ENCODE measurements at places on chromosomes 3 and 15.

- DNase-seq: no peak
Observed at GRCh38 chr3:105618556-105618955, 250.3 kb downstream of the CBLB start.

DNA sequence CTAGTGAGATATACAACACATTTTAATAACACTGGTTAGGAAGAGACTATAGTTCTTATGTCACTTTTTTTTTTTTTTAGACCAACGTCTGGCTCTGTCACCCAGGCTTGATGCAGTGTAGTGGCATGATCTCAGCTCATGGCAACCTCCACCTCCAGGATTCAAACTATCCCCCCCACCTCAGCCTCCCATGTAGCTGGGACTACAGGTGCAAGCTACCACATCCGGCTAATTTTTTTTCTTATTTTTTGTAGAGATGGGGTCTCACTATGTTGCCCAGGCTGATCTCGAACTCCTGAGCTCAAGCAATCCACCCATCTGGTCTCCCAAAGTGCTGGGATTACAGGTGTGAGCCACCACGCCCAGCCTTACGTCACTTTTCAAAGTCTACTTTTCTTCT lies 100.8 kb downstream of the FOXP1 start:
- no peak for DNase-seq

GRCh38 chr3:21750080-21750696 lies 822 bp downstream of the ZNF385D start:
- DNase-seq: no peak

- DNase-seq: no peak
Observed at GRCh38 chr15:47707391-47707790, 9.9 kb upstream of the SEMA6D start.

DNA sequence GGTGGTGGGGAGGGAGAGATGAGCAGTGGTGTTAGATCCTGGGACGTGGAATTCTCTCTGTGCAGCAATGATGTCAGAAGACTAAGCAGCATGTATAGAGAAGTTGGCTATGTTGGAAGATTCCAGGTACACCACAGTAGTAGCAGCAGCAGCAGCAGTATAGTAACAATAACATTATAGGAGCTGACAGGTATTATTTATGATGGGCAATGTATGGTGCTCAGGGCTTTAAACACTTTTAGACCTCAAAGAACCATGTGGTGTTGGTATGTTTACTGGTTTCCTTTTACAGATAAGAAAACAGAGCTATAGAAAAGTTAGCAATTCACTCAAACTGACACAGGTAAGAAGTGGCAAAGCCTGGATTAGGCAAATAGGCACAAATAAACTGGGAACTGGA lies 103.9 kb downstream of the CCNL1 start:
- DNase-seq: no peak

DNA sequence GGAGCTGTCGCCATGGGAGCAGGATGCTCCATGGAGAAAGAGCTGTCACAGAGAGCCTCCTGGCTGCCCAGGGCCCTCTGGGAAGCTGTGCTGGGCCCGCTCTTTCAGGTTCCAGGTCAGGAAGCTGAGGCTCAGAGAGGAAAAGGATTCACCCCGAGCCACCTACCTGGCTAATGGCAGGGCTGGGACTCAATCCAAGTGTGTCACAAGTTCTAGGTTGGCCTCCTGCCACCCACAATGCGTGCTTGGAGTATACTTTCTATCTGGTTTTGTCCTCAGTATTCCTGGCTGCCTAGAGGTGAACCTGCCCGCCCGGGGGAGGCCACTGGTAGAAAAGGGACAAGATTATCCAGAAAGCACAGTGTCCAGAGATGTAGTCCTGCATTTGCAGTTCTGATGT lies 23.6 kb downstream of the FAH start:
- no peak for DNase-seq

DNA sequence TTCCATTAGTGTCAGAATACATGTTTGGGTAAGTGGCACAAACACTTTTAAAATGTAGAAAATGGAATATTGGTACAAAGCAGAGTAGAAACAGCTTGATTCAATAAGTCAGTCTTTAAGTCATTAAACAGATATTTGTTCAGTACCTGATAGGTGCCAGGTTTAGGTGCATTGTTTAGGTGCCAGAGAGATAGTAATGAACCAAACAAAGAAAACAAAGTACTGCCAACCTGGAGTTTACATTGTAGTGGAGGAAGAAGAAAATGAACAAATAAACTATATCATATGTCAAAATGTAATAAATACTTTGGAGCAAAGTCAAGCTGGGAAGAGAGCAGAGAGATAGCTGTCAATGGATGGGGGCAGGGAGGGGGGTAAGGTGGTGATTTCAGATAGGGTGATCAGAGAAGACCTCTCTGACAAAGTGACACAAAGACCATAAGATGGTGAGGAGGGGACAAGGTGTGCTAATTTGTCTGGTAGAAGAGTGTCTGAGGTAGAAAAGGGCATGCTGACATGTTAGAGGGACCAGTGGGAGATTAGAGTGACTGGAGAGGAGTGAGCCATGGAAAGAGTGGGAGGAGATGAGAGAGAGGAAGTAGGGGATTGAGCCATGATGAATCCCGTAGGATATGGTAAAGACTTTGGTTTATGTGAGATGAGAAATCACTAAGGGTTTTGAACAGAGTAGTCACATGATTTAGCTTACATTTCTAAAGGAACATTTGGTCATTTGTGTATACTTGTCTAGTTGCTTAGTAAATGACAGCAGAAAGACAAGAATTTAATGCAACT lies 128.2 kb downstream of the UBE2E2 start:
- no peak for DNase-seq

DNA sequence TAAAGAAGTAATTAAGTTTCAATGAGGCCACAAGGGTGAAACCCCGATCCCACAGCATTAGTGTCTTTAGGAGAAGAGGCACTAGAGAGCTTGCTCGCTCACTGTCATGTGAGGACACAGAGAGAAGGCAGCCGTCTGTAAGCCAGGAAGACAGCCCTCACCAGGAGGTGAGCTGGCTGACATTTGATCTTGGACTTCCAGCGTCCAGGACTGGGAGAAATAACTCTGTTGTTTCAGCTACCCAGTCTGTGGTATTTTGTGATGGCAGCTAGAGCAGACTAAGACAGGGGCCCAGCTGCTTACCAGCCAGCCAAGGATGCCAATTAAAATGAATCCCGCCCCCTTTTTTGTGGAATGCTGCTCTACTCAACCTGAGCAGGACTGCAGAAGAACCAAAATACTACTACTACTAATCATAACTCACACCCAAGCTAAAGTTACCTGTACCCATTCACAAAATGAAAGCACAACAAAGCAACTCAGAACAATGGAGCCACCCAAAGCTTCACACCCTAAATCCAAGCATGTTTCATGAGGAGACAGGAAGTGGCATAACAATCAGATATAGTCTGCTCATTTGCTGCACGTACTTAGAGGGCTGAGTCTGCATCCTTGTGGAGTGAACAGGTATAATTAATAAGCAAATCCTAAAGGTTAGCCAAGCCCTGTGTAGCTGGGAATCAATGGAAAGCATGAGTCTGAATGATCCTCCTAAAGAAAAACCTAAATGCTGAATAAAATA lies 35.6 kb upstream of the RHCG start:
- DNase-seq: no peak

DNA sequence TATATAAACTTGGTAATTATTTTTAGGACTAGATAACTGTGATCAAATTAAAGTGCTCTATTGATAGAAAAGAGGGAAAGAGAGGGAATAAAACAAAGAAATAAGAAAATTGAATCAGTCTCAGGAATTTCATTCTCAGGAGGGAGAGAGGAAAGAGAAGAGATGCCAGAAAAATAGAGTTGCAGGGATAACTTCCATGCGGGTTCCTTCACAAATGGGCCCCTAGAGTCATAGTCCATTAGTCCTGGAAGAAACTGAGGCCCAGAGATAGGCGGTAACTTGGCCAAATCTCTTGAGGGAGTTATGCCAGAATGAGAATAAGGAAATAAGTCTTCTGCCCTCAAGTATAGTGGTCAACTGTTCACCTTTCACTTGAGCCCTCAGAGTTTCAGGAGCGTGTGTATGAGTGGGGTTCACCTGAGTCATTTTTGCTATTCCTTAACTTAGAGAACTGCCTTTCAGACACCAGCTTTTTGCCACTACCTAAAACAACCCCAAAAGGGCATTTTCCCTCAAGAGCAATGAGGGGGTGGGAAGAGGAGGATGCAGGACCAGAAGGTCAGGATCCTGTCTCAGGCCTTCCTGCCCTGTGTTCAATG lies 192.6 kb downstream of the MEX3B start:
- DNase-seq: no peak

GRCh38 chr3:165359005-165359404 lies 162.8 kb upstream of the SLITRK3 start:
- DNase-seq: no peak

DNA sequence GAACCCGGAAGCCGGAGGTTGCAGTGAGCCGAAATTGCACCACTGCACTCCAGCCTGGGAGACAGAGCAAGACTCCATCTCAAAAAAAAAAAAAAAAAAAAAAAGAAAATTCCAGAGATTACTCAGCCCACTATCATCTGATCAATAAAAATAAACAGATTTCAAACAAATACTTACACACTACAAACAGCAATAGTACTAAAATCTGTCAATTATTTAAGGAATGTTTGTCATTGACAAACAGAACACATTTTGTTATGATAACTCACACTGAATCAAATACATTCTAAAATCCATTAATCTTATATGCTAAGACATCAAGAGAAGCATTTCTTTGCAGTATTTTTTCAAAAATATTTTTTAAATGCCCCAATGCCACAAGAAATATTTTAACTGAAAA lies 7.6 kb downstream of the MYO9A start:
- DNase-seq: no peak

- no peak for DNase-seq
Observed at GRCh38 chr15:97502038-97502437, 458.5 kb upstream of the ARRDC4 start.

DNA sequence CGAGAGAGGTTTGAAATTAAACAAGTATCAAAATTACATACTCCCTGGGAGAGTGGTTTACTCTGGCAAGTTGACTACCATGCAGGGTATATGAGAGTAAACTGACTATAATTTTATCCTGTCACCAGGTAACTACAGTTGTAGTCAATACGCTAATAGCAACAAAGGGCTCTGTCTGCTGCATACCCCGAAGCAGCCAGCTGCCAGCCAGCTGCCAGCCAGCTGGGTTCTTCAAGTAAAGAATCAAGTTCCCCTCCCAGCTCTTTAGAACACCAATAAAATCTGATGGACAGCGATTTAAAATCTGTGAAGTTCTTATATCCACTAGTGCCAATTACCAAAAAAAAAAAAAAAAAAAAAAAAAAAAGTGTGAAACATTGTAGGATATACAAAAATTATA lies 417.7 kb upstream of the CFAP20DC start:
- no peak for DNase-seq

GRCh38 chr15:88810446-88810845 lies 7.2 kb downstream of the ACAN start:
- no peak for DNase-seq

GRCh38 chr15:65165875-65166274 lies 19.3 kb downstream of the CLPX start:
- no peak for DNase-seq

DNA sequence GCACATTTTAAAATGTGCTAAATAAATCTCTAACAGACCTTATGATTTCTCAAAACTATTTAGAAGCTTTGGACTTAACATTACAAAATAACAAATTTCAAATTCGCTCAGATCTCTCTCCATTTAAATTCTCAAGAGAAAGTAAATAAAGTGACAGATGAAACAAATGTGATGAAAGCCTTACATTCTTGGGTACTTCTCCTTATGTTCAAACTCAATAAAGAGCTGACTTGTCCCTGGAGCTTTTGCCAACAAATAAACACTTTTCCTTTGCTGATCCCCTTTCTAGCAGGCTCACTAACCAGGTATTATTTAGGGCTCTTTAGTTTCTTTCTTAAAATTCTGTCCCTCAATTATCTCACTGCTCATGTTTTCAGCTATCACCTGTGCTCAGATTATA lies 259.1 kb upstream of the ARPP21 start:
- no peak for DNase-seq

GRCh38 chr3:142839831-142840230 lies 49.1 kb downstream of the PCOLCE2 start:
- DNase-seq: no peak
